Esophagus squamous epithelium (tissue), 5 donors: ENCODE measurements at places on chromosomes 16 and 17.

GRCh38 chr16:84836234-84836647 lies 16.5 kb downstream of the CRISPLD2 start:
- DNase-seq = no peak

- no peak for DNase-seq
These were observed 5.3 kb upstream of the HEXD start for GRCh38 chr17:82412535-82413520.

- no peak for DNase-seq
These were observed 114.5 kb upstream of the C17orf78 start for GRCh38 chr17:37261286-37261685.

DNA sequence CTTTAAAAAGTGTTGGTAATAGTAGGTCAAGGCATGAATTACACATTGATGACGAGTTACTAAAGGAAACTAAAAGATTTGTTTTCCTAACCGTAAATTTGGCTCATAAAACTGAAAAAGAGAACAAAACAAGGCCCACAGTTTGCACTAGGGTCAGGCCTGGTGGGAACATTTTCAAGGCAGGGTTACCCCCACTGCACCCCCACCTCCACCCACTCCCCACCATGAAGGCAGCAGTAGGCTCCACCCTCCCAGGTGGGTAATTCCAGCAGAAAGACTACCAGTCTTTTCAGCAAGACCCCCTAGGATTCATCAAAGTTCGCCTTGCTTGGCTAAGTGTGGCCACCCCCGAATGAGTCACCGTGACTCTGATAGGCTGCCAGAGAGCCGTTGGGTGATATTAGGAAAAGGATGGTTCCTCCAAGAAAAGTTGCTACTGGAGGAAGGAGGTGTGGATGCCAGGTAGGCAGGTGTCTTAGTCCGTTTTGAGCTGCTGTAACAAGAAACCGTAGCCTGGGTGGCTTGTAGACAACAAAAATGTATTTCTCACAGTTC lies 8.6 kb downstream of the DNAAF1 start:
- no peak for DNase-seq

DNA sequence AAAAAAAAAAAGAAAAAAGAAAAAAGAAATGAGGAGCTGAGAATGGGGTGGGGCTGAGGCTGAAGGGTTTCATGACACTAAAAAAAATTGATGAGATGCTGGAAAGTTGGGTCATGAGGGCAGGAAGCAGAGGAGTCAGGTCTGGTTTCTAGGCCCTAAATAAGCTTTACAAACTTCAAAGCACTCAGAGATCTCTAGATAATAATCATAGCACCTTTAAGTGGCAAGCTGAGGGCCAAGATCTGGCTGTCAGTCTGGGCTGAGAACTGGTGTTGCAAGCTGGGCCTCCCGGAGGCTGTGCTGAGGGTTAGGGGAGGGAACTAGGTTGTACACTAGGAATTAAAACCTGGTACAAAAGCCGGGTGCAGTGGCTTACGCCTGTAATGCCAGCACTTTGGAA lies 6.4 kb downstream of the ZNF764 start:
- no peak for DNase-seq

- no peak for DNase-seq
These were observed 50.9 kb upstream of the PABPN1L start for GRCh38 chr16:88917146-88917914.

DNA sequence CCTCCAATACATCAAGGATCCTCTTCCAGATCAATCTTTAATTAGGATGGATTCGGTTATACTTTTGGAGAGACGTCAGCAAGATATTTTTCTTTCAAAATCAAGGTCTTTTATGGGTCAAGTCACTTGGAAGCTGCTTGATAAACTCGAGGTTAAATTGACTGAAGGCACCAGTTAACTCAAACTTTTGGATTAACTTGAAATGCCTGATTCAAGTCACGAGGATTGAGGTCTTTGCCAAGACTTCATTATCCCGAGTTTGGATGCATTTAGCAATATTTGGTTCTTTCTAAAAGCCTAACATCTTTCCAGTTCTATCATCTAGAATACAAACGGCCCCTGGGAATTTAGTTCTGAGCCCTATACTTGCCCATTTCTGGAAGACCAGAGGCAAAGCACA lies 82.9 kb downstream of the MYH11 start:
- no peak for DNase-seq

DNA sequence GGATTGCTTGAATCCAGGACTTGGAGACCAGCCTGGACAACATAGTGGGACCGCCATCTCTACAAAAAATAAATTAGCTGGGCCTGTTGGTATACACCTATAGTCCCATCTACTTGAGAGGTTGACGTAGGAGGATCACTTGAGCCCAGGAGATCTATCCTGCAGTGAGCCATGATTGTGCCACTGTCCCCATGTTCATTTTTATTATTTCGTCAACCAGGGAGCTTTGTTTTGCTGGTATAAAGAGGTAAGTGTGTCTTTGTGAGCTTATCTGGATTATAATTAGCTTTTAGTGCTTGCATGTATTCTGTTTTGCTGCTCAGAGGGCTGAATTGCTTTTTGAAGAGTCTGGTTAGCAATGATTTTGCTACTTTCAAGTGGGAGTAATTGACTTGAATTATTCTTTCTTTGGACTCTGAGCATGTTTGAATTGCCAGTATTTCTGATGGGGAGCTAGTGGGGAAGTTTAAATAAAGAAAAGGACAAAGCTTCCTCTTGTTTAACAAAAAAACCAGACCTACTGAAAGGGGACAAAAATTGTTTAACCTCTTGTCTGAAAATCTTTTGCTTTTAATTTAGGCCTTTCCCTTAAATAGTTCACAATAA lies 31.6 kb upstream of the BCAS3 start:
- DNase-seq = no peak

GRCh38 chr16:78785218-78785617 lies 685.8 kb downstream of the WWOX start:
- DNase-seq = no peak

GRCh38 chr17:60296177-60296576 lies 95.8 kb downstream of the USP32 start:
- DNase-seq = no peak

DNA sequence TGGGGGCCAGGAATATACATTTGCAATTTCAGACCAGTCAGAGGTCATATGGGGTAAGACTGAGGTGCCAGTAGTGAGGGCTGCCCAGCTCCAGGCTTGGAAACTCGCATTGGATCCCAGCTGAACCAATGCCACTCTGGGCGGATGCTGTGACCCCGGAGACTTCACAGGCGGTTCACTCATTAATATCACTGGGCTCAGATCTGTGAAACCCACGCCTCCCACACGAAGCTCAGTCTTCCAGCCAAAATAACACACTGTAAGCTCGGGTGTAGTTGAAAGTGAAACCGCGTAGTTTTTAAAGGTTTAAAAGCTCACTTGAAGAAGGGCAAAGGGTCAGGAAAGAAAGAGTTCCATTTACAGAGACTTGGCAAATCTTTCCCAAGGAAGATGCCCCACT lies 254.8 kb downstream of the FOXL1 start:
- no peak for DNase-seq

DNA sequence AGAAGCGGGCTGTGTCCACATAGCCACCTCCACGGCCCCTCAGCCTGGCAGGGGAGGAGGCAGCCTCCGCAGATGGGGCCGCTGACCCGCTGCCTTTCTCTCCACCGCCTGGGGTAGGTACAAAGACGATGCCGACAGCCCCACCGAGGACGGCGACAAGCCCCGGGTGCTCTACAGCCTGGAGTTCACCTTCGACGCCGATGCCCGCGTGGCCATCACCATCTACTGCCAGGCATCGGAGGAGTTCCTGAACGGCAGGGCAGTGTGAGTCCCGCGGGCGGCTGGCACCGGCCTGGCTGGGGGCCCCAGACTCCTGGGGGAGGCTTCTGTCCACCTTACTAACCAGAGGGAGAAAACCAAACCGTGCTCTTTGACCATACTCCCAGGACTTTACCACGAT lies 27.9 kb downstream of the MGRN1 start:
- DNase-seq = no peak

- DNase-seq = no peak
These were observed 244.6 kb upstream of the SDK2 start for GRCh38 chr17:73888862-73889261.

DNA sequence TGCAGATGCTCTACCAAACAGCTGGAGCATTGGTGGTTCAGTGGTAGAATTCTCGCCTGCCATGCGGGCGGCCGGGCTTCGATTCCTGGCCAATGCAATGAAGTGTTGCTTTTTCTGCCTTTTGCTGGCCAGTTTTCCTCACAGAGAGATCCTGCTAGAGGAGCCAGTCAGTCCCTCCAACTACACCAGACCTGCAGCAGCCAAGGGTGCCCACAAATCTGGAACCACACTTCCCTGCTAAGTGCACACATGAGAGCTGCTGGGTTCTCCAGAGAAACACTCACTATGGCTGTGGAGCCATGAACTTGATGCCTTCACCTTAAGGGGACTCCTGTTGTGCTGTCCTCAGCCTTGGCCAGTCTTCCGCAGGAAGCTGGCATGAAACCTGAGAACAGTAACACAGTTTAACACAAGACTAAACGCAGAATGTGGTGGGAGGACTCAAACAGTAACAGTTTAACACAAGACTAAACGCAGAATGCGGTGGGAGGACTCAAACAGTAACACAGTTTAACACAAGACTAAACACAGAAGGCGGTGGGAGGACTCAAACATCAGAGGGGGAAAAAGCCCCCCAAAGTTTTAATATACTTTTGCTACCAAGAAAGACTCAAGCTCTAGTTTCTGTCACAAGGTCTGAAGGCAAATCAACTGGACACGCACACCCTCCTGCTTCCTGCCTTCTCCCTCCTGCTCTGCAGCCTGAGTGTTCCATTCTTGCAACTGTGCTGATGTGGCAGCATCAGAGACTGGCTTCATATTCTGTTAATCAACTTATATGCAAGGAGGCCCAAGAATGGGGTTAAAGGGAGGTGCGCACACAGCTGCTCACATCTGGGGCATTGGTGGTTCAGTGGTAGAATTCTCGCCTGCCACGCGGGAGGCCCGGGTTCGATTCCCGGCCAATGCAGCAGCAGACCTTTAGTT lies 12.0 kb downstream of the VAC14 start:
- DNase-seq = no peak

GRCh38 chr17:7992924-7993323 lies 9.5 kb upstream of the GUCY2D start:
- no peak for DNase-seq

GRCh38 chr16:16096121-16096857 lies 127.0 kb downstream of the ABCC6 start:
- no peak for DNase-seq

DNA sequence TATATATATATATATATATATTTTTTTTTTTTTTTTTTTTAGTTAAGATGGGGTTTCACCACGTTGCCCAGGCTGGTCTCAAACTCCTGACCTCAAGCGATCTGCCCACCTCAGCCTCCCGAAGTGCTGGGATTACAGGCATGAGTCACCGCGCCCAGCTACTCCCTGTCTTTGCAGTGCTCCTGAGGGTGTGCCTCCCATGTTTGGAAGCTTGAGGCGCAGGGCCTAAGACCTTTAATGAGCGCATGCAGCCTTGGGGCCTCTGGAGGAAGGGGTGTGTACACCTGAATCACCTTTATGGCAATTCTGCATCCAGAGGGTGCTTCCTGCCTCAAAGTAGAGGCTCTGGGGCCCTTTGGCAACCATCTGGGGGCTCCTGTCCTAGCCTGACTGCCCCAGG lies 219.4 kb upstream of the CIBAR2 start:
- DNase-seq = no peak

DNA sequence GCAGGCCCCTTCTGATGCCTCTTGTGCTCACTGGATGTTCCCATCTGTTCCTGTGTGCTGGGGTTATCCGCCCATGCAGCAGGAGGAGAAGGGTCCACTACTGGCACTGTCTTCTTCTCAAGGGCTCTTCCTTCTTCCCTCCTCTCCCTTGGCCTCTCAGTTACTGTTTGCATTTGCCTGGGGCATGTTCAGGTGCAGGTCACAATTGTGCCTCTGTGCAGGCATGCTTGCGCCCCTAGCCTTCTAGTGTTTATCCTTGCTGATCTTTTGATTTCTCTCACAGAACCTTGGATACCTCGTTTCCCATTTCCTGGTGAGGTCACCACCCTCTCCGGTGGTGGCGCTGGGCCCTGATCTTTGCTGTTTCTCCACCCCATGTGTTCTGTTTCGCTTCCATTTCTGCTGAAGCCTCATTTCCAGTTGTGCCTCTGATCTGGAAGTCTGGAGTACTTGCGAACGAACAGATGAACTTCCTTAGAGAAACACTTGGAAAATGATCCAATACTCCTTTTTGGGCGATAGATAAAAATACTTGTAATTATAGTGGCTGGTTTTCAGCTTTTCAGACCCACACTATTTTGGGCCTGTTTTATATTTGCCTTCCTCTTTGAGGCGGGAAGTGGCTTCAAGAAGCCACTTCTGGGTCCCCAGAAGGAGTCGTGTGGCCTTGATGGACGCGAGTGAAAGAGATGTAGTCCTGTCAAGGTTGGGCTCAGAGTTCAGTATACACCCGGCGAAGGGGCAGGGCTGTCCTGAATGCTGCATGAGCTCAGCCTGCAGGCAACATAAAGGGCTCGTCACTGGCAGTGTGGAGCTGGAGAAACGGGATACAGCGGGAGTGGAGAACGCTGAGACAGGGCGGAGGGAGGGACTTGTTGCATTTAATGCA lies 312.9 kb downstream of the SNX29 start:
- no peak for DNase-seq

DNA sequence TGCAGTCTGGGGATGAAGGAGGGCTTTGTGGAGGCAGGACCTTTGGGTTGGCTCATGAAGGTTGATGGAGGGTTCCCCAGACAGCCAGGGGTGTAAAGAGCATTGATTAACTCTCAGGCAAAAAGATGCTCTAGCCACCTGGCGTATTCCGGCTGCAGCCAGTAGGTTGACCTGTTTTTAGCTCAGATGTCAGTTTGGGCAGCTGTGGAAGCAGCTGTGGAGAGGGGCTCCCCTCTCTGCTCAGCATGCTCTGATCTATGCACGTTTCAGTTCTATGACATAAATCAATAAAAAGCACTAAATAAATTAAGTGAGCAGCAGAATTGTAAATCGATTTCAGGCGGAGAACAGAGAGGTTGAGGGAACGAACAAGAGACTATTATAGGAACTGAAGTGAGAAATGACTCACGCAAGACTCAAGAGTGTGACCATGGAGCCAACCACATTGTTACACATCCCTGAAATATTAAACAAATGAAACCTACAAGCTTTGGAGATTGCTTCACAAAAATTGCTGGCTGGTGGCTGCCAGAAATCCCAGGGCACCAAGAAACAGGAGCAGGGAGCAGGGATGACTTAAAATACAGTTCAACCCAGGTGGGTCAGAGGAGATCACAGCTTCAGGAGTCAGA lies 111.9 kb downstream of the GSG1L start:
- DNase-seq = no peak

- no peak for DNase-seq
These were observed 41.5 kb downstream of the ARHGAP44 start for GRCh38 chr17:12830777-12831247.

DNA sequence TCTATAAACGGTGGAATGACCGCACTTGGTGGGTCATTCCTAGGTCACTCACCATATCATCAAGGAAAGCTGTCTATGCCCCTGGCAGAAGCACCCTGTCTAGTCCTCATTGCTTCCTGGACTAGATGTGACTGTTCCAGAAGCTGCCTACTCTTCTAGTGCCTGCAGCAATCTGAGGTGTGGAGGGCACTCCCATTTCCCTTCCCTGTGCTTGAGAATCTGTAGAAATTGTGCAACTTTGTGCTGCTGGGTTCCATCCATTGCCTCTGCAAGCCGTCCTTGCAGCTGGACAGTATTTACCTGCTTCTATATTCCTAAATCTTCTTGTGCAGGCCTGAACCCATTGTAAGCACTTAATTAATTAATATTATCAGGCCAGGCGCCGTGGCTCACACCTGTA lies 52.1 kb downstream of the CACNG3 start:
- no peak for DNase-seq
